ENCODE measurements at places on chromosomes 2 and 18.

DNA sequence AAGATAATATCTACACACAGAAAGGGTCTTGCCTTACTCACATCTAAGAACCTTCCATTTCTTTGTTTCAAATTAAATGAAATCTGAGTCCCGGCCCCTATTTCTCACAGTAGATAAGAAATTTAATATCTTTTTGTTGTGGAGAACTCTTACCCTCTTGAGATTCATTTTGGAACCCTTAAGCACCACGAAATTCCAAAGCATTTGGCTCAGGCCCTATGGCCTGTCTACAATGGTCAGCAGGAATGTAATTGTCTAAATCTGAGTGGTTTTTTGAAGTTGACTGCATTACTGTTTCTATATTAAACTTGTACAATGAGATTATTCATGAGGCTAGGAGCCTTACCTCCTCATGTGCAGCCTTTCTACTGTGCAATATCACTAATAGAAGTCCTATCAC is 723.3 kb downstream of the TSN start:
- DNase-seq = no peak

GRCh38 chr2:161824226-161824625 is 200.0 kb downstream of the SLC4A10 start:
- no peak for DNase-seq

GRCh38 chr2:43717322-43717721 is 41.1 kb upstream of the C1GALT1C1L start:
- no peak for DNase-seq

GRCh38 chr2:24429197-24430074 is 61.6 kb upstream of the NCOA1 start:
- DNase-seq = no peak

DNA sequence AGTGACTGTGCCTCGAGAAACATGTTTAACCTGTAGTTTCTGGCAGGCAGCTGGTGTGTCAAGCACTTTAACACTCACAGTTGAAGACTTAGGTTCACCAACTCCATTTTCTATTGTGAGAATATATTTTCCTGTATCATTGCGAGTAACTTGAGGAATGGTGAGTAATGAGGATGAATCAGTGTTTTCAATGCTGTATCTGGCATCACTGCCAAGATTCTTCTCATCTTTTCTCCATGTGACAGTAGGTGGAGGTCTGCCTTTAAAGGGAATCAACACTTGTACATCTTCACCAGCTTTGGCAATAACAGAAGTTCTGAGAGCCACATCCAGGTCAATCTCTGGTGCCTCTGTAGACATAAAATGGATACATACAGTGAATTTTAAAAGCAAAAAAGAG is 72.8 kb downstream of the PLEKHA3 start:
- DNase-seq = no peak

GRCh38 chr2:105081006-105081601 is 43.2 kb downstream of the MRPS9 start:
- no peak for DNase-seq

- DNase-seq = no peak
Observed at GRCh38 chr2:97656905-97657587, 6.8 kb downstream of the ACTR1B start.

- DNase-seq = no peak
Observed at GRCh38 chr2:174330945-174331594, 3.7 kb upstream of the SP9 start.

GRCh38 chr2:37104178-37104577 is 19.9 kb downstream of the GPATCH11 start:
- no peak for DNase-seq

- no peak for DNase-seq
Observed at GRCh38 chr2:200422532-200423261, 87.2 kb downstream of the KCTD18 start.

GRCh38 chr2:158488442-158489216 is 31.9 kb downstream of the PKP4 start:
- DNase-seq = no peak

DNA sequence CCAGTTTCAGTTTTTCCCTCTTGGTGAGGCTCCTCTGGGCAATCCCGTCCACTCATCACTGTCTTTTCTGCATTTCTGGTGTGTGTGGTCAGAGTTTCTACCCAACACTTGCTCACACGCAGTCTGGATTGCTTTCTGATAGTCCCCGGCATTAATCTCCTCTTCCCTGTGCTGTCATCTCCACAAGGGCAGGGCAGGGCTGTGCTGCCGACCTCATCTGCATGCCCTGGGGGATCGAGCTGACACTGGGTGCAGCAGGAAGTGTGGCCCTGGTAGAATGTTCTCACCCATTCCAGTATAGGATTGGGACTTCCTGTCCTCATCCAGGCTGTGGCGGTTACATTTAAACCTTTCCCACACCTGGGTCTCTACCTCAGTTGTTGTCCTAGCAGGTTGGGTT is 80.0 kb upstream of the FAM136A start:
- no peak for DNase-seq

DNA sequence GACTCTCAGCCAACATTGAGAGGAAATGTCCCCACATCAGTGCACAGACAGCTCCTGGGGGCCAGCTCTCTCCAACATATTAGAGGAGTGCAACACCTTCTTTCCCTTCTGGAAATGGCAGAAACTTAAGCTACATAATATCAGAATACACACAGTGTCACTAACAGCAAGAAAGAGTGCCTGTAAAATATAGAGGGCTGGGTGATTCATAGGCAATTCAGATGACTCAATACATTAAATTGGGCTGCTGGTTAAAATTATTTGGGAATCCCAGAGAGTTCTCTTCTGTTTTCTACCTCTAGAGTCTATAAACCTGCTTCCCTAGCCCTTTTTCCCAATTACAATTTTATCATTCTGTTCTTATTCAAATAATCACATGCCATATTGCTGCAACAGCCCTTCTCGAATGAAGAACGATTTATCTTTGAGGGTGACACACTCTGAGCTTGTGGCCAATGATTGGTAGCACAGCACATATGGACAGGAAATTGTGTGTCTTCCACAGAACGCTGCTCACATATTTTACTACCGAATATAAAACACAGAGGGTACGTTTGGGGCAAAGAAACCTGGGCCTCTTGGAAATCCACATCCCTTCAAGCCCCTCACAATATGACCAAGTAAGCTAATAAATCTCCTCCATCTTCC is 381.2 kb downstream of the MBD2 start:
- DNase-seq = no peak
